Lung (tissue), 17 donors: ENCODE measurements at places on chromosomes 7 and 10.

- DNase-seq, result no peak
Observed at GRCh38 chr10:119302172-119302571, 94.8 kb downstream of the GRK5 start.

- no peak for DNase-seq
Observed at GRCh38 chr10:126101325-126101724, 205.0 kb downstream of the FANK1 start.

GRCh38 chr7:97381815-97382554 is 264.5 kb downstream of the SDHAF3 start:
- no peak for DNase-seq

- no peak for DNase-seq
Observed at GRCh38 chr7:133696056-133696455, 431.1 kb upstream of the LRGUK start.

DNA sequence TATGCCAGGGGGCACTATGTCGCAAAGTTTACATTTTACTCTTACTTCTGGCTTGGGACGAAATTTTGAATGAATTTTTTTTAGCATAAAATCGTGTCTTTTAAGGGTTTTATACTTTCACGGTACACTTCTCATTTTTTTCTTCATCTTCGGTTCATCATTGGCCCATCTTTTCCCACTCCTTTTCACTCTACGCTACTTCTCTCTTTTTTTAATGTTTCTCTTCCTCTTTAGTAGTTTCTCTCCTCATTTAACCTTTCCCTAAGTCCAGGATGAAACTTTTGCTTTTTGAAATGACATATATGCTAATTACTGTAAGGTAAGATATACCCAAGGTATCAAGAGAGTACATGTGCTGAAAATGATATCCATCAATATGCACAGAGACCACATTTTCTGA is 39.5 kb downstream of the C7orf33 start:
- DNase-seq, result no peak

- DNase-seq, result no peak
Observed at GRCh38 chr7:55119571-55119970, 100.8 kb downstream of the EGFR start.

DNA sequence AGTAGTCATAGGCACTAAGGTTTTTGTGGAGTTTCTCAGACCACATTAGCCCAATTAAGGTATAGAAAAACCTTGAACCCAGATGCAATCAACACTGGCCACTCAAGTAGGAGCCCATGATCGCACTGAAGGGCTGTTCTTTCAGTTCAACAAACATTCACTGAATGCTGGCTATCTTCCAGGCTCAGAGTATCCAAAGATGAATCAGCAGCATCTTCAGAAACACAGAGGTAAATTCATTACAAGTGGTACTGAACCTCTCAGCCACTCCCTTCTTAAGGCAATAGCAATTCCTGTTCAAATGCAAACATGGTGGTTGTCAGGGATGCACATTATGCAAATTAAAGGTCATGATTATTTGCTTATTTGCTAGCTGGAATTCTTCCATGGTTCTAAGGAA is 17.1 kb downstream of the KCNK18 start:
- DNase-seq, result no peak

GRCh38 chr10:61284222-61284890 is 168.8 kb downstream of the TMEM26 start:
- DNase-seq, result peak; percentile 82

GRCh38 chr7:87658553-87658952 is 30.4 kb downstream of the RUNDC3B start:
- no peak for DNase-seq

DNA sequence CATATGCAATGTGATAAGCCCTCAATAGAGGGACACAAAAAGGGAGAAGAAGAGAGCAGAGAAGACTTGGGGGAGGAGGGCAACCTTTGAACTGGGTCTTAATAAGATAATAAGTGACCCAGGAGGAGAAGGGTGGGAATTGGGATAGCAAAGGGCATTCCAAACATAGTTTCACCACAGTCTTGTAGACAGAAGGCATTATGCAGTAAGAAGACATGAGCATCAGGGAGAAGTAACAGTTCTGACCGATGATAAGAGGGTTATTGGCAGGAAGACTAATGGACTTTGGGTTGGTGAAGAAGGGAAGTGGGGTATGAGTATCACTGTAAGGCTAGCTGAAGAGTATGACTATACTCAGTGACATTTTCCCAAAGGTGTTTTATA is 63.6 kb downstream of the TES start:
- no peak for DNase-seq

DNA sequence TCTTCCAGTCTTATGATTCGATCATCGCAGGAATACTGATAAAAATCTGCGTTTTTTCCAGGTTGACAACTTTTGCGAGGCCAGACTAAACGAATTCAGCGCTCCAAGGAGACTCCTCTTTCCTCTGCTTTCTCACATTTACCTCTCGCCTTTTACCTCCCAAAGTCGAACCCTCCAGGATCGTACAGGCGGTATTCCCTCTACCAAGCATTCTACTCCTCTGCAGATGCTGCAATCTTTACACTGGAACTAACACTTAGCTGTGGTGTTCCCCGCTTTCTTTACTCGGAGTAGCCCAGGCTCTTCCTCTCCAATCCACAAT is 449 bp downstream of the NUDT5 start:
- no peak for DNase-seq

DNA sequence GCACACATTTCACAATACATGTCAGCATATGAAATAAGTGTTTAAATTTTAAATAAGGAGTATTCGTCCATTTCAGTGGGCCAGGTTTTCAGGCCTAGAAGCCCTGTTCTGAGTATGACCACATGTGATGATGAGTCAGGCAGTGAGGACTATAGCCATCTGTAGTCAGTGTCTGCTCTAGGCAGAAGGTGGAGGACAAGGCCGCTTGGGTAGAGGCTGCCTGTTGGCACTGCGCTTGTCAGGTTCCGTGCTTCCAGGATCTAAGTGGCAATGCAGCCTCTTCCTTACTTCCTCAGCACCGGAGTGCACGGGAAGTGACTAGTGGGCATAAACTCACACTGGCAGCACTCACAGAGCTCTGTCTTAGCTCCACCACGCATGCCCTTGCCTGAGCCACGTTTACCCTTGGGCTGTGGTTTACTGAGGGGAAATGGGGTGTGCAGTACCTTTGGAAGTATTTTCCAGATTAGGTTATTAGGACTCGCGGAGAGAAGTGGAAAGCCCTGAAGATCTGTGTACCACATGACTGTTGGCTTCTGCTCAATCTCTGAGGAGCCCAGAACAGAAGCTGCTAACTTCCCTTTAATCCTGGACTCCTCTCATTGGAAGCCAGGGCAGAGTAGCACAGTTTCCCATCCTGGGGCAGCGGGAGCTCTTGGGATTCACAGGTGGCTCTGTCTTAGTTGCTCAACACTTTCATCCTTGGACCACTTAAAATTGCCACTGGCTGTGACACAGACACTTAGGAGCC is 87.5 kb upstream of the GJD4 start:
- DNase-seq, result no peak
